ENCODE measurements at places on chromosomes 12 and 14. TPM values are rescaled to one million over a fixed set of nuclear protein-coding genes. Genes with fewer than 3 reads are reported as not detected.

- no peak for DNase-seq
These were observed 199.8 kb upstream of the ARHGAP5 start for GRCh38 chr14:31877255-31877798.

- DNase-seq = no peak
These were observed 3.5 kb upstream of the LRTM2 start for GRCh38 chr12:1816730-1817348.

DNA sequence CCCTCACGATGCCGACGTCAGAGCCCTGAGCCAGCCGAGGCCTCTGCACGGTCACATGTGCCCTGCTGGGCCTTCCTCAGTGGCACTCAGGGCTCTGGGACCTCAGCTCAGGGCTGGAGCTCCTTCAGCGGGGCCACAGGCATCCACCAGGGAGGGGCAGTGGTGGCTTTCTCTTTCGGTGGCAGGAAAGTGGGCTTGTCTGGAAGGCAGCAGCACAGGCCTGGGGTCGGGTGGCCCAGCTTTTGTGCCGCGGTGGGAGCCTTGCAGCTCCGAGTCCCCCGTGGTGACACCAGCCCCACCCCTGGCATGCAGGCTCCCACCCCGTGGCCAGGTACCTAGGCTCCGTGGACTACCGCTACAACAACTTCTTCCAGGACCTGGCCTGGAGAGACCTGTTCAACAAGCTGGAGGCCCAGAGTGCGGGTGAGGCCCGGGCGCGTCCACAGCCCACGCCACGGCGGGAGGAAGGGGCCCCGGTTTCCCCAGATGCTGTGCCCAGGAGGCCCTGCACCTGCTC, 14.2 kb upstream of the TEX22 start:
- DNase-seq = no peak

STYX gene
- polyA plus RNA-seq = 7.9 TPM

- no peak for DNase-seq
These were observed 3.4 kb upstream of the GPR162 start for GRCh38 chr12:6818222-6818621.

GRCh38 chr12:111102102-111102739, 181.8 kb upstream of the MYL2 start:
- DNase-seq = no peak

DNA sequence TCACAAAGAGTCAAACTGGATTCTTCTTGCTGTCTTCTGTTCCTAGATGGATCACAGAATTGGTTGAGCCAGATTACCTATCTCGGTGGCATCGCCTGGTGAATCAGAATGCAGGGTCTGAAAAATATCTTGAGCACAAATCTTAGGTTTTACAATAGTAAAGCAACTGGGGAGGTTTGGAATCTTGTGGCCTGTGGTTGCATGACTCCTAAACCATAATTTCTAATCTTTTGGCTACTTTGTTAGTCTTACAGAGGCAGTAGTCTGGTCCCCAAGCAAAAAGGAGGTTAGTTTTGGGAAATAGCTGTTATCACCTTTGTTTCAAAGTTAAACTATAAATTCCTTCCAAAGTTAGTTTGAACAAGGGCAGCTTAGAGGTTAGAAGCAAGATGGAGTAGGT, 1488.5 kb upstream of the FLRT2 start:
- no peak for DNase-seq

- no peak for DNase-seq
These were observed 364 bp upstream of the GPR65 start for GRCh38 chr14:88004506-88005036.

MAP1LC3B2 gene
- polyA plus RNA-seq = 2.5 TPM

RD3L gene
- not detected for polyA plus RNA-seq

DNA sequence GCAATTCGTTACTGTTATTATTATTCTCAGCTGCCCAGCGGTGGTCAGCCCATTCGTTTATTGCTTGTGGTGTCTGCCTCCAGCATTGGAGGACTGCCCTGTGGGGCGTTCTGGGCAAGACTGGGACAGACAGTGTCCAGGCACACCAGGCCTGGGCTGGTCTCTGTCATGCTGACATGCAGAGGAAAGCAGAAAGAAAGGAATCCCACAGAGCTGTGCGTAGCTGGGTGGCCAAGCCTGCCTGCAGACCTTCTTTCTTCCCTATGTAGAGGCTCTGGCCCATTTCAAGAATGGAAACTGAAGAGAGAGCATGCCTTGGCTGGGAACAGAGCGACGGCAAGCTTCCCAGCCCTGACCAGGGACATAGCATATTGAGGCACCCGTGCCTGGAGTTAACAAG, 525.3 kb upstream of the TBX3 start:
- DNase-seq = no peak

- DNase-seq = no peak
These were observed 42.0 kb upstream of the A2ML1 start for GRCh38 chr12:8780389-8780788.

TMEM260 gene
- 9.8 TPM for polyA plus RNA-seq

CTSG gene
- not detected for polyA plus RNA-seq

RPL6 gene
- 1,961 TPM for polyA plus RNA-seq

DNA sequence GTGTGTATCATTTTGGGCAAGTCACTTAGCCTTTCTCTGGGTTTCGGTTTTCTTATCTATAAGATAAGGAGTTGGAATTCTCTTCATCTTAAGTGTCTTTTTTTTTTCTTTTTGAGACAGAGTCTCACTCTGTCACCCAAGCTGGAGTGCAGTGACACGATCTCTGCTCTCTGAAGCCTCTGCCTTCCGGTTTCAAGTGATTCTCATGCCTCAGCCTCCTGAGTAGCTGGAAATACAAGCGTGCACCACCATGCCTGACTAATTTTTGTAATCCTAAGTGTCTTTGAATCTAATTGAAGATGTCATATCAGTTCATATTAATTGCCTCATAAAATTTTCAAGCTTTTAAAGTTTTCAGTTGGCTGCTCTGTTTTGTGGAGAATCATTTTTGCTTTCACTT, 4.0 kb downstream of the SRGAP1 start:
- DNase-seq = no peak

DAO gene
- not detected for polyA plus RNA-seq

DNA sequence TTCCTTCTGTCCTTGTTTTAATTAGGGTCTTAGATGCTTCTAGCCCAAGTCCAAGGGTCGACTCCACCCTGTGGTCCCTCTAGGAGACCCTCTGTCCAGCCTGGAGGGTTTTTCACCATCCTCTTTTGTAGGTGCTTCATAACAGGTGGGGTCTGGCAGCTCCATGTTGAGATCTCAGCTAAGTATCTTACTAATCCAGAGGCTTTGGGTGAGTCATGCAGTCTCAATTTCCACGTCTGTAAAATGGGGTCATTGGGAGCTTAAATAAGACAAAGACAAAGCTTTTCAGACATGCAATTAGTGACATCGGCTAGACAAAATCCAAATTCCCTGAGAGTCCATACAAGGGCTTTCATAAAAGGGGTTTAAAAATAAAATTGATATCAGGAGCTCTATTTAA, 3.2 kb downstream of the HSPB8 start:
- no peak for DNase-seq

DNA sequence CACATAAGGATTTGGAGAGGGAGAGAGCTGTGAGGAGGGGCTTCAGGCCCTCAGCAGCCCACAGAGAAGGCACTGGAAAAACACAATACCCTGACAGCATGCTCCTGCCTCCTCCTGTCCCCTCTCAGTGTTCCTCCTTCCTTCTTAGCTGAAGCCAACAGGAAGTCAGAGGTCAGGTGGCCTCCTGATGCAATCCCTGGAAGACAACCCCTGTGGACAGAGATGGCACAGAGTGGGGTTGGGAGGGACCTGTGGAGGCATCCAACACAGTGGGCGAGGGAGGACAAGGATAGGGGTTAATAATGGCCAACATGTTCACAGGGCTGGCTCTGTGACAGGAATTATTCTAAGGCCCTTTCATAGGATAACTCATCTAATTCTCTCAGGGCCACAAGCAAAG, 15.4 kb upstream of the IFI27L2 start:
- DNase-seq = no peak

KRT73 gene
- not detected for polyA plus RNA-seq

DNA sequence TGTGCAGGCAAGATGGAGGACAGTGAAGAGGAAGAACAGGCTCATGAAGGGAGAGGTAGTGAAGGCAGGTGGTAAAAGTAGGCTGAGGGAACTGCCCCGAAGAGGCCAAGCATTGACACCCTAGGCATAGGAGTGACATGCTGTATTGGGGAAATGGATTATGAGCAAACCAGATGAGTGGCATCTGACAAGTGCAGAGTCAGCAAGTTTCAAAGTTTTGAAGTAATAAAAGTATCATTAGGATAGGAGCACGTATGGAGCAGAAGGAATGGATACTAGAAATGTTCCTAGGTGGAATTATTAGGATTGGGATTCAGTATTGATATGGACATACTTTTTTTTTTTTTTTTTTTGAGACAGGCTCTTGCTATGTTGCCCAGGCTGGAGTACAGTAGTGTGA, 139.8 kb downstream of the SAMD4A start:
- DNase-seq = no peak

KLRB1 gene
- polyA plus RNA-seq = not detected

DNA sequence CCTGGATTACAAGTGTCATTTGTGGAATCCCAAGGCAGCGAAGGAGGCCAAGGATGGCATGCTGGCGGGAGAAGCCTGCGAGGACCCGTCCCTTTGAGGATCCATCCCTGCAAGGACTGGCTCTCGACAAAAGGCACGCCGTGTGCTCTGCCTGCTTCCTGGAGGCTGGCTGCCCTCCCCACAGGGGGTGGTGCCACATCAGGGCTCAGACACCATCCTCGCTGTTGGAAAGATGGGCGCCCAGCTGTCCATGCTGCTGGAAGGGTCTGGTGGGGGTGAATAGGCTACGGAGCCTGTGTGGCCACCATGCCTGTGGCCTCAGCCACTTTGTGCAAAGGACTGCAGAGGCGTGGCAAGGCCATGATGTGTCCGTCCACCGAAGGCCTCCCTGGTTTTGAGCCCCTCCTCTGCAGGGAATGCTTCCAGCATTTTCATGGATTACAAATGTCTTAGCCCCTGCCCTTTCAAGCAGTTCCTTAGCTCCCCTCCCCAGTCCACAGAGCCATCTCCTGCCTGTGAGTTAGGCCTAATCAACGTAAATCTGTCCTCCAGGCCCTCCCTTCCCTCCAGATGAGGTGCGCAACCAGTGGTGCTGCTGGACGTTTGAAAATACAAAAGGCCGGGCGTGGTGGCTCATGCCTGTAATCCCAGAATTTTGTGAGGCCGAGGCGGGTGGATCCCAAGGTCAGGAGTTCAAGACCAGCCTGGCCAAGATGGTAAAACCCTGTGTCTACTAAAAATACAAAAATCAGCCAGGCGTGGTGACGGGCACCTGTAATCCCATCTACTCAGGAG, 22.1 kb downstream of the ZBTB42 start:
- no peak for DNase-seq

DNA sequence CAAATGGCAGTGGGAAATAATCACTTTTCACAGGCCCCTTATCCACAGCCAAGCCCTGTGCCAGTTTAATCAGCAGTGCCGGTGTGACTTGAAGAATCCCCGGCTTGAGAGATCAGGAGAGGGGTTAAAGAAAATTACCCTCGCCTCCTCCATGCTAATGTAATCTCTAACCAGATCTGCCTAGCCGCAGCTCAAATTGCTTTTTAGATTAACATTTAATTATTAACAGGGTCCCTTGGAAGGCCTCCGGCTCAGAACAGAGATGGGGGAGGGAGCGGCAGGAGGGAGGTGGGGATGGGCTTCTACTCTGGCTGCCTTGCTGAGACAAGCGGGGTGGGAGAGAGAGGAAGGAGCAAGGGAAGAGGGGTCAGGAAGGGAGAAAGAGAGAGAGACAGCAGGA, 24.0 kb downstream of the FAM222A start:
- DNase-seq = no peak
